M059J (cell line): ENCODE measurements at places on chromosomes 1 and 21. TPM values are rescaled to one million over a fixed set of nuclear protein-coding genes. Genes with fewer than 3 reads are reported as not detected.
A peak's percentile ranks its signal among the peaks of the same experiment; 100 is the strongest.

ACTL8 gene
- 0.07 and 0.39 TPM in 2 replicates for total RNA-seq

DNA sequence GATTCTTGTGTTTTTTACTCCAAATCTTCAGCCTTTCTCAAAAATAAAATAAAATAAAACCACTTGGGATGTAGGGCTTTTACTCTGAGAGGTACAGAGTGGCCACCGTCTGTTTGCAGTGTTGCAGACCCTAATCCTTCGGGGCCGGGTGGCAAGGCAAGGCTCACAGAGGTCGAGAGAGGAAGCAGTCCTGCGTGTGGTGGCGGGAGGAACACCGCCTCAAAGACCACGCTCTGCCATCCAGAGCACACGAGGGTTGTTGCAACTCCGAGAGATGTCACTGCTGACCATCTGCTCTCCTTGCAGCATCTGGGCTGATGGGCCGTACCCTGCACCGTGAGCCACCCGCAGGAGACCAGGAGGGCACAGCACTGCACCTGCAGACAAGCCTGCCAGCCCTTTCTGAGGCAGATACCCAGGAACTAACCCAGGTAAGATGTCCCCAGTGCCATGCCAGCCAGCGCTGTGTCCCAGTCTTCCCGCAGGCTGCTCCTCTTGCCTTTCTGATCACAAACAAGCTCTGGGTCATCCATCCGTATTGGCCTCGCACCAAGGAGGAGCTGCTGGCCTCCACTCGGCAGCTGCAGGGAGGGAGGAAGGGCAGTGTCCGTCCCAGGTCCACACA is 31.5 kb downstream of the SNAP47 start:
- DNase-seq = no peak

TTLL7 gene
- 5.7 and 13.4 TPM in 2 replicates for total RNA-seq

- DNase-seq = peak; percentile 44
Observed at GRCh38 chr21:46159390-46159789, 4.0 kb upstream of the FTCD start.

- no peak for DNase-seq
Observed at GRCh38 chr1:231317306-231318014, 20.2 kb downstream of the EXOC8 start.

DNA sequence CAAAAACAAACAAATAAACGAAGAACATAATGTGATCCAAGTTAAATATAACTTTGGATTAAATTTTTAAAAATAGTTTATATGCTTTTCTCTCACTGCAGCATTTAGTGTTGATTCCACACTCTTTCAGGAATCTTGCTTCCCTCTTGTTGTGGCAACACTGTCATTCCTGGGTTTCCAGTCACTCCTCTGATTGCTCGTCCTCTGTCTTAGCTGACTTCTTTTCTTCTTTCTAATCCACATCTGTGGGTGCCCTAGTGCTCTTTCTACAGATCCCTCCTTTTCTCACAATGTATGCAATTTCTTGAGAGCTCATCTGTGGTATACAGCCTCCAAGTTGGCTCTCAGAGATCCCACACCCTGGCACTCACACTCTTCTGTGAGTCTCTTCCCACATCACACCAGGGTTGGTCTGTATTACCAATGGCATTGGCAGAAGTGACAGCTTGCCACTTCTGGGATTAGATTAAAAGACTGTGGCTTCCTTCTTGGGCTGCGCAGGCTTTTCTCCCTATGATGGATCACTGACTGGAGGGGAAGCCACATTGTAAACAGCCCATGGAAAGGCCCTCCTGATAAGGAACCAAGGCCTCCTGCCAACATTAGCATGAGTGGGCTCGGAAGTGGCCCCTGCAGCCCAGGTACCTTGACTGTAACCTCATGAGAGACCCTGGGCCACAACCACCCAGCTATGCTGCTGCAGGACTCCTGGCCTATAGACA is 11.5 kb upstream of the MYOC start:
- no peak for DNase-seq

GRCh38 chr1:219629296-219629880 is 16.5 kb upstream of the ZC3H11B start:
- DNase-seq = peak; percentile 62

DNA sequence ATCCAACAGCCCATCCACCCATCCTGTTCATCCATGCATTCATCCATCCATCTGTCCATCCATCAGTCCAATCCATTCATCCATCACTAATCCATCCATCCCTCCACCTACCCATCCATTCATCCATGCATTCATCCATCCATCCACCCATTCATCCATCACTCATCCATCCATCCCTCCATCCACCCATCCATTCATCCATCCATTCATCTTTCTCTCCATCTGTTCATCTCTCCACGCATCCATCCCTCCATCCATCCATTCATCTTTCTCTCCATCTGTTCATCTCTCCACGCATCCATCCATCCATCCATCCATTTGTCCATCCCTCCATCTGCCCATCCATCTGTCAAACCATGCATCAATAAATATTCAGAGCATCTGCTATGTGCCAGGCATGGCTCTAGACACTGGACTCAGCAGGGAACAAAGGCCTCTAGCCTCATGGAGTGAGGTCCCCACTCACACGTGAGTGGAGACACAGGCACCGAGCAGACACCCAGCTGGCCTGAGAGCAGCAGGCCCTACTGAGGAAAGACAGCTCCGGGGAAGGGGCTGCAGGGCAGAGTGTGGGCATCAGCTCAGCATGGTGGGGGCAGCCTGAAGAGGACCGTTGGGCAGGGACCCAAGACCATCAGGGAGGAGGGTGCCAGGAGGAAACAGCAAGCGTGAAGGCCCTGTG is 9.6 kb downstream of the KRTAP10-1 start:
- no peak for DNase-seq

- no peak for DNase-seq
Observed at GRCh38 chr1:228956864-228957263, 221.6 kb downstream of the RHOU start.

GRCh38 chr1:244337839-244338238 is 113.9 kb downstream of the ADSS2 start:
- DNase-seq = no peak

GRCh38 chr1:21691739-21692138 is 22.6 kb upstream of the RAP1GAP start:
- no peak for DNase-seq
